ENCODE measurements at places on chromosomes 16 and 17. TPM values are rescaled to one million over a fixed set of nuclear protein-coding genes. Genes with fewer than 3 reads are reported as not detected.

GRCh38 chr17:70629902-70630301 lies 460.6 kb downstream of the KCNJ2 start:
- H3K27me3 ChIP-seq, result no peaks in the 10 kb centered on the region
- no peaks in the 10 kb centered on the region for H3K4me1 ChIP-seq
- H3K27ac ChIP-seq, result no peak overlapping the region
- H3K36me3 ChIP-seq, result no peaks in the 10 kb centered on the region
- H3K4me3 ChIP-seq, result no peak overlapping the region
- DNase-seq, result no peak

DNA sequence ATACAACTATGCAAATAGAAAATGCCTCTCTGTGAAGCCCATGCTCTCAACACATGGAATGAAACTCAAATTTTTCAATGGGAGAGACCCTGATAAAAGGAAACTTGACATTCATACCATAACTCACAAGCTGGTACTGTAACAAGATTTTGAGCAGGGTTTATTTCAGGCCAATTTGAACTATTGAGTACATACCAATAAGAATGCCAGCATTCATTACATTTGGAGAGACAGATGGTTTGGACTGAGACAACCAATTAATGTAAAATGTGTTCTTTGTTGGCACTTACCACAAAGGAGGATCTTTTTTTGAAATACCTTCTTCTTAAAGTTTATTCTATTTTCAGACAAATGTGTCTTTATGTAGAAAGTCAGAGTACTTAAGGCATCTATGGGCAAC lies 1357.0 kb upstream of the GOT2 start:
- no peak for DNase-seq
- H3K27me3 ChIP-seq, result no peaks in the 10 kb centered on the region
- H3K27ac ChIP-seq, result no peak overlapping the region
- no peak overlapping the region for H3K4me3 ChIP-seq
- no peaks in the 10 kb centered on the region for H3K36me3 ChIP-seq
- no peaks in the 10 kb centered on the region for H3K4me1 ChIP-seq

DNA sequence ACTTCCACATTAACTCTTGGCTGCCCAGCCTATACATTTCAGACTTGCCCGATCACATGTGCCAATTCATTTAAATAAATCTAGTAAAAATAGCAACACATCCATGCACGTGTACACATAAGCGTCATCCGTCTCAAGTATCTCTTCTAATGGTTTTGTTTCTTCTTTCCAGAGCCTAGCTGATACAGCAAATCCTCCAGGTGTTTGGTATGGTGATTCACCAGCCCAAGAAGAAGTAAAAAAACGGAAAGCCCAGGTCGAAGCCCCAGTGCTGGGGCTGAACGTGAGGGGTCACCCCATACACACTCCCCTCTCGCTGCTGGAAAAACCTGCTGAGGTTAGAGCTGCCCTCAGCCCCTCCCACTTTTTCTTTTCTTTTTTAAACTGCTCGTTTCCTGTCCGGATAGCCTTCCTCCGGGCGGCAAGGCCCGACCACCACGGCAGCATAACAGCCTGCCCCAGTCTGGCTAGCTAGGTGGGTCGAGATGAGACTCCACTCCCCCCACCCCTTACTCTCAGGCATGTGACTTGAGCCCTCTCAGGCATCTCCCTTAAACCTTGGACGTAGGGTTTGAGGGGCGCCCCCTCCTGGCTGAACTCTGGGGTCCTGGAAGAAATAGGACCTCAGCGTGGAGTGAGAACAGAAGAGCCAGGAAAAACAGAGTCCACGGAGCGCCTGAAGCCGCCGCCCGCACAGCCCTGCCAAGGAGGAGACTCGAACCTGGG lies 13.9 kb upstream of the OR1F1 start:
- H3K27ac ChIP-seq, result no peak overlapping the region
- H3K4me3 ChIP-seq, result no peak overlapping the region
- DNase-seq, result no peak

GRCh38 chr16:85778873-85779272 lies 20.5 kb downstream of the EMC8 start:
- no peaks in the 10 kb centered on the region for H3K4me1 ChIP-seq
- H3K4me3 ChIP-seq, result no peak overlapping the region
- no peaks in the 10 kb centered on the region for H3K27me3 ChIP-seq

DNA sequence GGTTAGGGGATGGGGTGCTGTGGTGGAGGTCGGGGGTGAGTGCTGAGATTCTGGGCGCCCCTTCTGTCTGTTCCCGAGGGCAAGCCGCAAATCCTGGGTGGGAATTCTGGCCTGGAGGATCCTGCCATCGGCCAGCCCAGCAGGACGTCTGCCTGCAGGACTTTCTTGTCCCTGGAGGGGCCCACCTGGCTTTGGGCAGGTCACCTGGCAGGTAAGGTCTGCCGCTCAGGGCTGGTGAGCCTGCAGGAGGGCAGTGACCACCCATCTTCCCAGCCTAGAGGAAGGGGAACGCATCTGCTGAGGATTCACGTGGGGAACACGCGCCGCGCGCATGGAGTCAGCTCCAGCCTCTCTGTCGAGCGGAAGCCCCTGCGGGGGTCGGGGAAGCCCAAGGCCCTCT lies 5.4 kb downstream of the RNF222 start:
- H3K36me3 ChIP-seq, result no peaks in the 10 kb centered on the region
- H3K27me3 ChIP-seq, result no peaks in the 10 kb centered on the region
- H3K4me3 ChIP-seq, result no peak overlapping the region
- no peak overlapping the region for H3K27ac ChIP-seq
- H3K4me1 ChIP-seq, result peaks cover 14% of the 10 kb centered on the region
- no peak for DNase-seq

DNA sequence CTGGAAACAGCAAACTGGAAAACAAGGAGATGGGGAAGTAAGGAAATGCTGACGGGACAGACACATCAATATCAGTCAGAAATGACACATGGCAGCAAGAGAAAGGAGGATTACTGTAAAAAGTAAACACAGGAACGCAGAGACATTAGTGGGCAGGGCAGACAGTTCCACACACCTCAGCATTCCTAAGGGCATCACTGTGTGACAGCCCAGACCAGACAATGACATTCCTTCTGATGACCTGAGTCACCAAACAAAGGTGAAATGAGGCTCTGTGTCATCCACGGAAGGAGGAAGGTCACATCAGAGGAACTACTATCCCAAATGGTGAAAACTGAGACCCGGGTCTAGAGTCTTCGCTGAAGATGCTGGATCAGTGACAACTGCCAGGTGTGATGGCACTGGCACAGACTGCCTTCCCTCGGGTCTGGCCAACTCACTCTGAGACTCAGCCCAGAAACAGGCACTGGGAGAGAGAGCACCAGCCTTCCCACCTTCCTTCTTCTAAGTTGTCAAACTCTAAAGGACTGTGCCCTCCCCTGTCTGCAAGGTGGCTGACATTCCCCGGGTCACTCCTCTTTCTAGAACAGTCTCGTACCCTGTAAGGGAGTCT lies 36.7 kb downstream of the TK2 start:
- no peak overlapping the region for H3K4me3 ChIP-seq
- no peak overlapping the region for H3K27ac ChIP-seq
- H3K36me3 ChIP-seq, result no peaks in the 10 kb centered on the region
- H3K4me1 ChIP-seq, result peaks cover 32% of the 10 kb centered on the region
- no peaks in the 10 kb centered on the region for H3K27me3 ChIP-seq
- DNase-seq, result no peak

- H3K4me3 ChIP-seq, result no peak overlapping the region
- H3K27ac ChIP-seq, result no peak overlapping the region
- no peaks in the 10 kb centered on the region for H3K27me3 ChIP-seq
- H3K4me1 ChIP-seq, result no peaks in the 10 kb centered on the region
- no peak for DNase-seq
Observed at GRCh38 chr16:52453644-52454043, 93.3 kb downstream of the TOX3 start.

DNA sequence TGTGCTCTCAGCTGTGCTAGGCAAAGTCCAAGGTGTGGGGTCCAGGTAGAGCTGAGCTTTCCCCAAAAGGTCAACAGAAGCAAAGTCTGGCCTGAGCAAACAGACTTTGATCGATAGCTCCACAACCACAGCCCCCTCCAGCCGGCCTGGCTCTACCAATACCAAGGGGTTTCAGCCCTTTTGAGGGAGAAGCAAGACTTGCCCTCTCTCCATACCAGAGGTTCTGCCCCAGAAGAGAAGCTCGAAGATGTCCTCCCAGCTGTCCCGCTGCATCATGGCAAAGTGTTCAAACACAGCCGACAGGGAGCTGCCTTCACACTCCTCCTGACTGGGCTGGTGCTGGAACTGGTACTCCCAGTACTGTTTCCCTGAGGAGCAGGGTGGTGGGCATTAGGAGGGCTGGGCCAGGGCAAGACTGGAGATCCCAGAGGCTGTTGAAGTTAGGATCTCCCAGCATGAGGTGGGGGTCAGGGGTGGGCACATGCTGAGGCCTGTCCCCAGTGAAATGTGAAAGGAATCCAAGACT lies 1.7 kb downstream of the VTN start:
- H3K27ac ChIP-seq, result no peak overlapping the region
- no peak for DNase-seq
- no peaks in the 10 kb centered on the region for H3K36me3 ChIP-seq
- no peaks in the 10 kb centered on the region for H3K27me3 ChIP-seq

DNA sequence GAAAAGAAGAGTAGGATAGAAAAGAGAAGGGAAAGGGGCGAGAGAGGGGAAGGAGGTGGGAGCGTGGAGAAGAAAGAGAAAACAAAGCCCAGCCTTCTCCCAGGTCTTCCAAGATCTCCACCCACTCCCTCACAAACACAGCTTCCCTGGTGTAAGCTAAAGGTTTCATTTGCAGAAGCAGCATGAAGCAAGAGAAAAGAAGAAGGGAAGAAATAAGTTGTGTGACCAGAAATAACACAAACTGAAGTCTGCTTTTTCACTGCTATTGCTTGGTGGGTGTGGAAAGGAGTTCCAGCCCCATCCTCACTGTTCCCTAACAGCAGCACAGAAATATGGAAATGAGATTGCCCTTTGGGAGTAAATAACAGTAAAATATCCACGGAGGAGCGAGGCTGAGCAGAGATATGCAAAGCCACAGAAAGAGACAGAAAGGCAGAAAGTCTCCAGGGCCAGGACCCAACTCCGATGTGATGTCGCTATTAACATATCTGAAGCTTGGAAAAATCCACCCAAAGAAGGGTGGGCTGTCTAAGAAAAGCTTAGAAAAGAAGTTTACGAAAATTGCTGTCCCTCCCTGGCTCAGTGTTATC lies 10.3 kb upstream of the GAS7 start:
- H3K4me1 ChIP-seq, result no peaks in the 10 kb centered on the region
- H3K4me3 ChIP-seq, result no peak overlapping the region
- H3K36me3 ChIP-seq, result no peaks in the 10 kb centered on the region
- no peak overlapping the region for H3K27ac ChIP-seq
- no peak for DNase-seq
- H3K27me3 ChIP-seq, result no peaks in the 10 kb centered on the region

- H3K27me3 ChIP-seq, result no peaks in the 10 kb centered on the region
- no peak for DNase-seq
- H3K4me1 ChIP-seq, result peaks cover 13% of the 10 kb centered on the region
- no peak overlapping the region for H3K4me3 ChIP-seq
- peaks cover 39% of the 10 kb centered on the region for H3K36me3 ChIP-seq
Observed at GRCh38 chr17:18027280-18027679, 11.7 kb downstream of the ATPAF2 start.

- H3K27ac ChIP-seq, result peak within 1 kb of the TSS; percentile 62
- peaks cover 11% of the 10 kb centered on the region for H3K4me1 ChIP-seq
- peaks cover 4% of the 10 kb centered on the region for H3K27me3 ChIP-seq
- DNase-seq, result no peak
Observed at GRCh38 chr16:67528222-67528869, at the start of gene RIPOR1. Gene RIPOR1 (plus strand): TSS chr16:67528829. CDS start chr16:67538447, 9,618 bp downstream.

- H3K4me1 ChIP-seq, result no peaks in the 10 kb centered on the region
- no peak overlapping the region for H3K4me3 ChIP-seq
- H3K27ac ChIP-seq, result peak overlapping the region; percentile 37
Observed at GRCh38 chr17:57408071-57408811, 151.9 kb downstream of the MSI2 start.

GRCh38 chr16:1188432-1189189 lies 35.7 kb downstream of the CACNA1H start:
- peak; percentile 28 for DNase-seq
- H3K36me3 ChIP-seq, result no peaks in the 10 kb centered on the region
- no peak overlapping the region for H3K4me3 ChIP-seq
- H3K27ac ChIP-seq, result no peak overlapping the region
- no peaks in the 10 kb centered on the region for H3K4me1 ChIP-seq

DNA sequence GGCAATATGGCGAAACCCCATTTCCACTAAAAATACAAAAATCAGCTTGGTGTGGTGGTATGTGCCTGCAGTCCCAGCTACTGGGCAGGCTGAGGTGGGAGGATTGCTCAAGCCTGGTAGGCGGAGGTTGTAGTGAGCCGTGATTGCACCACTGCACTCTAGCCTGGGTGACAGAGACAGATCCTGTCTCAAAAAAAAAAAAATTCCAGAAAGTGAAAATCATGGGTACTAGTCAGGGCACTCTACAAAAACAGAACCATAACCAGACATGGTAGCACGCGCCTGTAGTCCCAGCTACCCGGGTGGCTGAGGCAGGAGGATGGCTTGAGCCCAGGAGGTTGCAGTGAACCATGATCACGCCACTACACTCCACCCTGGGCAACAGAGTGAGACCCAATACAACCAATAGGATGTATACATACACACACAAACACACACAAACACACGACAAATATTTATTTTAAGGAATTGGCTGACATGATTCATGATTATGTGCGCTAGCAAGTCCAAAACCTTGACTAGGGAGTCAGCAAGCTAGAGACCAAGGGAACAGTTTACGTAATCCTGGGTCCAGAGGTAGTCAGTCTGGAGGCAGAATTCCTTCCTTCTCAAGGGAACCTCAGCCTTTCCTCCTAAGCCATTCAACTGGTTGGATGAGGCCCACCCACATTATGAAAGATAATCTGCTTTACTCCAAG lies 11.6 kb upstream of the GP1BA start:
- H3K36me3 ChIP-seq, result no peaks in the 10 kb centered on the region
- no peaks in the 10 kb centered on the region for H3K4me1 ChIP-seq
- no peak for DNase-seq
- H3K4me3 ChIP-seq, result no peak overlapping the region

GRCh38 chr17:81132197-81132540 lies 33.1 kb upstream of the PVALEF start:
- H3K4me1 ChIP-seq, result no peaks in the 10 kb centered on the region
- DNase-seq, result no peak
- no peak overlapping the region for H3K27ac ChIP-seq
- H3K36me3 ChIP-seq, result no peaks in the 10 kb centered on the region

- H3K4me1 ChIP-seq, result no peaks in the 10 kb centered on the region
- peaks cover 10% of the 10 kb centered on the region for H3K36me3 ChIP-seq
- H3K4me3 ChIP-seq, result no peak overlapping the region
- no peak overlapping the region for H3K27ac ChIP-seq
- DNase-seq, result no peak
- H3K27me3 ChIP-seq, result no peaks in the 10 kb centered on the region
Observed at GRCh38 chr16:24966031-24966430, 49.1 kb downstream of the ARHGAP17 start.

The HS3ST3A1 gene
- total RNA-seq, result not detected

The DRC3 gene
- total RNA-seq, result not detected

The SAMD14 gene
- not detected for total RNA-seq

The ABCC6 gene
- total RNA-seq, result not detected

The PRRT2 gene
- 4.6 TPM for total RNA-seq

The ZG16 gene
- total RNA-seq, result not detected

The ALOX12B gene
- total RNA-seq, result 0.94 TPM

The VASN gene
- 0.66 TPM for total RNA-seq

The KATNIP gene
- total RNA-seq, result 20.1 TPM
